Hematopoietic multipotent progenitor cell (in vitro differentiated cells): ENCODE measurements at places on chromosomes 6 and 20.

DNA sequence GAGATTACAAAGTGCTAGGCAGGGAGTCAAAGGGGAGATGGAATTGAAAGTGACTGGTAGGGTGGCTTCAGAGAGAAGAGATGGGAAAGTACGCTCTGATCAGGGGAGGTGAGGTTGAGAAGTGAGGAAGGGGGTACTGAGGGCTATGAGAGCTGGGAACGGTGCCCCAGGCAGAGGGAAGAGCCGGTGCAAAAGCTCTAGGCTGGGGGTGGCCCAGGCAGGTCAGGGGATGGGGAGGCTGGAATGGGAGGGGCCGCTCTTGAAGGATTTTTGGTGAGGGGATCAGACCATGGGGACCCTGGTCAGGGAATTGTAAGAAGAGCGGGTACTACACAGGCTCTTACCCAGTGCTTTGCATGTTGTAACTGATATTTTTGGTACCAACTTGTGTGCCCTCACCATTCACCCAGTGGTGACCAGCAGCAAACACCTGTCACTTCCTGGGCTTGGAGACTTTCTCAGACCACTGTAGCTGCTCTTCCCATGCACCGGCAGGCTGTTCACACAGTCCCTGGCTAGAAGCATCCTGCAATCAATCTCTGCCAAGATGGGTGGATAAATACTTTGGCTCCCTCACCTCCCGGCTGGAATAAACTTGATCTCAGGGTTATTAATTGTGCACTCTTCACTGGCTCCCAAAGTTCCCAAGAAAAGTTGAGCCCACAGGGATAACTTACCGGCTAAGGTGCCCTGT is 24.0 kb downstream of the PCK1 start:
- no peak for DNase-seq

- no peak for DNase-seq
Observed at GRCh38 chr20:11110535-11110934, 436.7 kb upstream of the JAG1 start.

DNA sequence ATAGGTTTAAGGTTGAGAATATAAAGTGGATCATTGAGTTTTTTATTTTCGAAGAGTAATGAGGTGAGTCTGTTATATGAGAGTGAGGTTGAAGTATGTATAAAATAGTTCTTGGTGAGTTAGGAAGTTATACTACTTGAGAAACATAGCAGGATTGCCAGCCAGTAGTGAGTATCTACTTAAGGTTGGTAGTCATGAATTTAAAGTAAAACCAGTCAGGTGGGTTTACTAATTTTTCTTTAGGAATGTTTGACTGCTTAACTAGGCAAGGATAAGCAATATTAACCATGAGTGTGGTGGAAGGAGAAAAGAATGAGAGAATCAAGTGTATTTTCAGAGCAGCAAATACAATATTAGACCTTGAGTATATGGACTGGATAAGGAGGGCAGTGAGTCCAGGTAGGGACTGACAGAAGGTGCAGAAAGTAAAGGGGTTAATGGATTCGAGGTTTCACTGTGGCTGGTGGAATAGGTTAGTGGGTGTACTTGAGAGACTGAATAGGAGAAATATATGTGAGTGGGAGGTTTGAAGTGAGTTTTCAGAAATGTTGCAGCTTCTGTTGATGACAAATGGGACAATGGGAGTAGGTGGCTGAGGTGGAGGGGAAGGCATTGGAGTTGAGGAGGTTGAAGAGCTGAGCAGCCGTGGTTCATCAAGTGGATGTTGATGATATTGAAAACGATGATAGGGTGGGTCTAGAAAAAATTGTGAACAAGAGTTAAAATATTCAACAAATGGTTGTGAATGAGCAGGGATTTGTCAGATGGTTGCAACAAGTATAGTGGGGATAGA is 232.5 kb upstream of the ASCC3 start:
- DNase-seq = no peak

DNA sequence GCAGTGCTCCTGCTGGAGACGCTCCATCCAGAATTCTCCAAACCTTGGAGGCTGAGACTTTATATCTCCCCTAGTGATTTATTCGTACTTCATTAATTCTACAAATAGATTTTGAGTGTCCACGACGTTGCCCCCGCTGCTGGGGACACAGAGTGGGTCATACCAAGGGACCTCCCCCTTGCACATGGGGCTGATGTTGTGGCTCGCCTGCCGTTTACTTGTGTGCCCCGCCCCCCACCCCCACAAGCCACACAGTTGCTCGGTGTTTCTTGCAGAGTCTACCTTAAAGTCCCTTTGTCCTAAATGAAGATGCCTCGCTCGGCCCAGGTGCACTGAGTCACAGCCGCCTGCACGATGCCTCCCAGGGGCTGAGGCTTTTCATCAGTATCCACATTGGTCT is 20.3 kb upstream of the SMOC2 start:
- no peak for DNase-seq

- no peak for DNase-seq
Observed at GRCh38 chr6:90385759-90386313, 89.2 kb upstream of the BACH2 start.

DNA sequence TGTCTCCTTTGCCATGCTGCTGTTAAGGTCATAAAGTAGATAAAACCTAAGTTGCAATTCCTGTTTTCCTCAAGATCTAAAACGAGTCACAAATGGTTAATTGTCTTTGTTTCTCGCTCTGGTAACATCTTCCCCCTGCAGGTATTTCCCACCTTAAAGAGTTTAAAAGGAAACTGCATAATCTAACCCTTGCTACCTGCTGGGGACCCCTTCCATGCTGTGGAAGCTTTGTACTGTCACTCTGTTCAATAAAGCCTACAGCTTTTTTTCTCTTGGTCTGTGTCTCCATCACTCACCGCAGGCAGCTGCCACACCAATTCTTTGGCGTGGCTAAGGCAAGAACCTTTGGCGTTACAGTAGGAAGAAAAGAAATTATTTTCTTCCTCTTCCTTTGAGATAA is 117.7 kb upstream of the GJE1 start:
- no peak for DNase-seq

DNA sequence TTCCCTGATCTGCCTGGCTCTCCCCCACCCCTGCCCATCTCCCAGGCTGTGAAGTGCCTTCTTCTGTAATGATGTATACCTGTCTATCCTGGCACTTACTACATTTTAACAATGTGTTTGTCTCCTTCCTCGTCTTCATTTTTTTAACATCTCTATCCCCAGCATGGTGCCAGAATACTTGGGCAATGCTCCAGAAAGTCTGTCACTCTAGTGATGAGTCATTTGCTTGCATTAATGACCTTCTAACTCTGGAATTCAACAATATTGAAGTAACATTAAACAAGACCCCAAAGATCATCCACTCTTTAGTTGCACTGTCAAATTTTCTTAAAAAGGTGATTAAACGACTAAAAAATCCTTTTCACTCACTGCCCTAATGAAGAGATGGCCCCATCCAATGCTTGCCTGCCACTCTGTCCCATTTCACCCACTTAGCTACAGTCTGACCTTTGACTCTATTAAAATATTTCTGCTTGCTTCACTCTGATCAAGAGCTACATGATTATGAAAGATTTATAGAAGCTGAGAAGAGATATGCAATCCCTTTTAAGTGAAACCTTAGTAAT is 7.7 kb upstream of the KLHL31 start:
- no peak for DNase-seq
